DMS79 (cell line): ENCODE measurements at places on chromosomes 5 and 9.

DNA sequence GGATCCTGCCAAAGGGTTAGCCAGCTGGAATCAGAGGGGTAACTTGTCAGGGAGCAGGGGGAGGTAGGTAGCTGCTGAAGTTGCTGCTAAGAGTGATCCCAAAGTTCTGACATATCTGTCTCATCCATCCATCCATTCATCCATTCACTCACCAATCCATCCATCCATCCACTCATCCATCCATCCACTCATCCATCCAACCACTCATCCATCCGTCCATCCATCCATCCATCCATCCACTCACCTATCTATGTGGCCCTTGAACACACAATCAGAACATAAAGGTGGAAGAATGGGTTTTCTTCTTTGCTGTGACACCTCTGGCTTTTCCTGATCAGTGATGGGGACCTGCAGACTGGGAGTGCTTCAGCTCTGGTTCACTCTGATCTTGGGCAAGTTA lies 3.0 kb upstream of the C5orf52 start:
- DNase-seq = no peak

DNA sequence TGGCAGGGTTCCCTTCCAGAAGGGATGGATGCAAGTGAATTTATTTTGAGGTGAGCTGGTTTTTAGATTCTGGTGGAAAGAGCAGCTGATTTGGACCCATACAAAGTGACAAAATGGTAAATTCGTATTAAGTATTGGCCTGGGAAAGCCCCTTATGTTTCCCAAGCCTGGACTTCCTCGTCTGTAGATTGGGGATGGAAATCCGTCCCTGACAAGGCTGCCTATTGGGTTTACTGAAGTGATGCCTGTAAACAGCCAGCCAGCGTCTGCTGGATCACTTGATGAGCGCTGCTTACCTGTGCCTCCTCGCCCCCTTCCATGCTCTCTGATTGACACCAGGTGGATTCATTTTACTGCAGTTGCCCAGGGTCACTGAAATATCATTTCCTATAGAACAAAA lies 233.8 kb downstream of the GADD45G start:
- DNase-seq = no peak

GRCh38 chr9:6584881-6585597 lies 60.5 kb downstream of the GLDC start:
- no peak for DNase-seq

DNA sequence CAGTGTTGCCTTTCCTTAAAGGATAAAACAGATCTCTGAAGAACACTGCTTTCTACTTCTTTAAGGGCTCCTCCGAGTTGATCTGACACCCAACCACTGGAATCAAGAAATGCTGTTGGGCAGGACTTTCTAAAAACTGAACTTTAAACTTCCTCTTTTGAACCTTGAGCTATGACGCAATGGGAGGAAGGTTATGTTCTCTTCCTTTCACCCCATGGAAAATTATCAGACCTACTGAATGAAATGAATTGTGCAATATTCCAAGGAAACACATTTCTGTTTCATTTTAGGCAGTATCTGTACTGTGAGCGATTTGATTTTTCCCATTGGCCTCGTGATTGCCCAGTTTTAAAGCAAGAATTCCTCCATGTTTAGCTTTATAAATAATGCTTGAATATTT lies 206.0 kb upstream of the PRR16 start:
- DNase-seq = no peak

DNA sequence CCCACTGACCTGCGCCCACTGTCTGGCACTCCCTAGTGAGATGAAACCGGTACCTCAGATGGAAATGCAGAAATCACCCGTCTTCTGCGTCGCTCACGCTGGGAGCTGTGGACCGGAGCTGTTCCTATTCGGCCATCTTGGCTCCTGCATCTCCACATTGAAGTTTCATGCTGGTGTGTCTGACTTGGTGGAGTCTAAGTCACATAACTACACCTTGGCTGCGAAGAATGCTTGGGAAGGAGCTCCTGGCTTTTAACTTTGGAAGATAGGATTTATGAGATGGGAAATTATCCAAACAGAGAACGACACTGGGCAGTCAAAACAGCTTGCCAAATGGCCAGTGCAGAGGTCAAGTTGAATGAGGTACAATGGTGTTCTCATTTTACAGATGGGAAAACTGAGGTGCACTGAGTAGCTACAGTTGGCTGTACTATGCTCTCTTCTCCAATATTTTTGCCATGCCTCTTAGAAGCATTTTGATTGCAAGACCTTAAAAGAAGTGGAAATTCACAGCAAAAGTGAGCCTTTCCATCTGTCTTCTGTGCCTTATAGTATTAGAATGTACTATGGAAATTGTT lies 36.7 kb downstream of the CCDC192 start:
- DNase-seq = no peak

DNA sequence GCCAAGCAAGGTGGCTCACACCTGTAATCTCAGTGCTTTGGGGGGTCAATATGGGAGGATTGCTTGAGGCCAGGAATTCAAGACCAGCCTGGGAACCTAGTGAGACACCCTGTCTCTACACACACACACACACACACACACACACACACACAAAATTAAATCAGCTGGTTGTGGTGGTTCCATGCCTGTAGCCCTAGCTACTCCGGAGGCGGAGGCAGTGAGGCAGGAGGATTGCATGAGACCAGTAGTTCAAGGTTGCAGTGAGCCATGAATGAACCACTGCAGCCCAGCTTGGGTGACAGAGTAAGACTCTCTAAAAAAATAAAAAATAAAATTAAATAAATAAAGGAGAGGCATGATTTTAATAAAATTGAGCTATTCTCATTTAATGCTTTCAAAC lies 13.1 kb downstream of the CEMIP2 start:
- no peak for DNase-seq

DNA sequence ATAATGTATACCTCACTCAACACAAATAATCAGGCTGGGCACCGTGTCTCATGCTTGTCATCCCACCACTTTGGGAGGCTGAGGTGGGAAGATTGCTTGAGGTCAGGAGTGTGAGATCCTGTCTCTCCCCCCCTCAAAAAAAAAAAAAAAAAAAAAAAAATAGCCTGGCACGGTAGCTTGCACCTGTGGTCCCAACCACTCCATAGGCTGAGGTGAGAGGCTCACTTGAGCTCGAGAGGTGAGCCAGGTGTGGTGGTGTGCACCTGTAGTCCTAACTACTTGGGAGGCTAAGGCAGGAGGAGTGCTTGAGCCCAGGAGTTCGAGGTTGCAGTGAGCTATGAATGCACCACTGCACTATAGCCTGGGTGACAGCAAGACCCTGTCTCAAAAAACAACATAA lies 9.6 kb upstream of the ETF1 start:
- DNase-seq = no peak

DNA sequence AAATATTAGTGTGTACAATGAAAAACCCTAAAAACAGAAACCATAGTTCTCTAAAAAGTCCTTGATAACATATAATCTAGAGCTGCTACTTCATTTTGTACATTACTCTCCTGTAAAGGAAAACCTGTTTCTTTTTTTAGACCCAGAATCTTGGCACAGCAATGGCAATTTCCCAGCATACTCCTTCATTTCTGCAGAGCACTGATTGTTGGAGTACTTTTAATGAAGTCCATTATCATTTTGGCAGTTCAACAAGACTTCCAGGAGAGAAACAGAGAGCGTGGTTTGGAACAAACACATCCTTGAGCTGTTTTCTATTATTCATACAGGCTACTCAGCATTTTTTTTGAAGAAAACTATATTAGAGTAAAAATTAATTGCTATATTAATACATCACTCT lies 22.7 kb upstream of the MROH2B start:
- DNase-seq = no peak

- no peak for DNase-seq
These were observed 45.1 kb downstream of the ERGIC1 start for GRCh38 chr5:172878933-172879752.

DNA sequence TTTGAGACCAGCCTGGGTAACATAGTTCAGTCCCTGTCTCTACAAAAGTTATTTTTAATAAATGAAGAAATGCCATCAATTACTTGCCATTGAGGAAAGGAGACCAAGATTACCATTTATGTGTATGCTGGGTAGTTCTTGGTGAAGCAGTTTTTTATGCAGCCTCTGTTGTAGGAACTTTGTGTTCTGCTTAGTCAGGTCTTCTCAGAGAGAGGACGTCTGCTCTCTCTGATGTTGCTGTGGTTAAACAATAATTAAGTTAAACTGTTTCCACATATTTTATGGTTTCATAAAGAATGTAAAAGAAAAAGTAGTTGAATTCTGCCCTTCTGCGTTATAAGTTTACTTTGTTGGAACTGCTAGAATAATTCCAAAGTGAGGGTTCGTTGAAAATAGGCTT lies 210.5 kb downstream of the KDM4C start:
- no peak for DNase-seq

- peak; percentile 37 for DNase-seq
These were observed 8.4 kb upstream of the HAND1 start for GRCh38 chr5:154486427-154486866.

DNA sequence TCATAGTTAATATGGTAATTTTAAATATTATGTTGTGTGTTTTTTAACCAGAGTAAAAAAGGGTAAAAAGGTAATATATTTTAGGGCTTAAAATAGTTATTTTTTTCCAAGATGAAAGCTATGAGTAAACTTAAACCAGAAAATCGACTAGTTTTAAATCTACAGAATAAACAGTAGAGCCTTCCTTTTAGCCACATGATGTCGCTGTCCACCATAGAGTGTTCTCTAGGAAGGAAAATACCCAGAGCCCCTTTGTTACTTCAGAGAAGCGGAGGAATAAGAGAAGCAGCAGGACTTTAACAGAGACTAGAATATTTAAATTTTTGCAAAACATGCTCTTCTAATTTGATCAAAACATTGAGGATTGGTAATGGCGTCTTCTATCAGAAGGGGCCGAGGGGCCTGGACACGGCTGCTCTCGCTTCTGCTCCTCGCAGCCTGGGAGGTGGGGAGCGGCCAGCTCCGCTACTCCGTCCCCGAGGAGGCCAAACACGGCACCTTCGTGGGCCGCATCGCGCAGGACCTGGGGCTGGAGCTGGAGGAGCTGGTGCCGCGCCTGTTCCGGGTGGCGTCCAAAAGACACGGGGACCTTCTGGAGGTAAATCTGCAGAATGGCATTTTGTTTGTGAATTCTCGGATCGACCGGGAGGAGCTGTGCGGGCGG lies at the start of gene PCDHA2:
TSS of gene PCDHA2 (plus strand) at position 258 of the 664 bp plus-strand sequence.
- DNase-seq = no peak

DNA sequence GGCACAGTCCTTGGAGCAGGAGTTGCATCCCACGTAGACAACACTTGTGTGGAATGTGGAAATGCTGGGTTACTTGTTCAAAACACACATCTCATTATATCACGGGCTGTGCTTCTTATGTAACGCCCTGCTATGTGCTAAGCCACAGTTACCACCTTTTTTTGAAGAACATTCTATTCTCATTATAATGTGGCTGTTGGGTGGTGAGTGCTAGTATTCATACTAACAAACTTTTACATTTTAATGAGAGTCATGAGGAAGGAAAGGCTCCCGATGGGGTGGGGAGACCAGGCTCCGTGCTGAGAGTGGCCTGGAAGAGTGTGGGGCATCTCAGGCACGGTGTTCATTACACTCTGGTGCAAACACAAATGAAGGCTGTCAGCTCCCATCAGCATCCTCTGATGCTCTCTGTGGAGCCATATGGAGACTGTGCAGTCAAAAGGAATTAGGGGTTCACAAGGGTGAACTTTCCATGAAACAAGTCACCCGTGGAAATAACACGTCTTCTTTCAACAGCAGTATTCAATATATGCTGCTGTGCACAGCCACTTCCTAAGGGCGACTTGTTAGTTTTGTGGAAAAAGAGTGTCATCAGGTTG lies 153.1 kb upstream of the RAPGEF1 start:
- DNase-seq = no peak
